ELR (cell line): ENCODE measurements at places on chromosomes 5 and 9.

DNA sequence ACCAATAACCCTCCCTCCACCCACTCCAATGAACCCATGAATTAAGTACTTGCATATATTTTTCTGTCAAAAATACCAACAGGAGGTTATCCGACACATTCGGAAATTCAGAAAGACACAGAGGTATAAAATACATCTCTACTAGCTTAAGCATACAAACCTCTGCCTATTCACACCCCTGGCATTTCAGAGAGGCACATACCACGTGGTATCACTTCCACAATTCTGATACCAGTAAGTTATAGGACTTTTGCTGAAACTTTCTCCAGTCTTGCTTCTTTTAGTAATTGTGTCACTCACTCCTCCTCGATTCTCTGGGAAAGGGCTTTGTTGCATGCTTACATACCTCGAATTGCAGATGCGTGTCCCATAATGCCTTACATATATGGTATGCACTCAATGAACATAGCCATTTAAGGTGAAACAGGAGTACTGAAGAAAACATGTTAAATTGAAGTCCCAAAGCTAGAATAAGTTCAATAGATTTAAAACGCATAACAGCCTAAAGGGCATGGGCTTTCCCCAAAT lies 58.1 kb downstream of the TLE1 start:
- no peak for DNase-seq

GRCh38 chr5:142495531-142495930 lies 170.7 kb upstream of the SPRY4 start:
- DNase-seq: no peak

GRCh38 chr5:139524446-139524845 lies 36.7 kb upstream of the UBE2D2 start:
- no peak for DNase-seq

- peak; percentile 93 for DNase-seq
Measured at GRCh38 chr5:82164176-82164976, 113.8 kb downstream of the RPS23 start.

- no peak for DNase-seq
Measured at GRCh38 chr5:136164226-136164625, 28.7 kb downstream of the SMIM32 start.

DNA sequence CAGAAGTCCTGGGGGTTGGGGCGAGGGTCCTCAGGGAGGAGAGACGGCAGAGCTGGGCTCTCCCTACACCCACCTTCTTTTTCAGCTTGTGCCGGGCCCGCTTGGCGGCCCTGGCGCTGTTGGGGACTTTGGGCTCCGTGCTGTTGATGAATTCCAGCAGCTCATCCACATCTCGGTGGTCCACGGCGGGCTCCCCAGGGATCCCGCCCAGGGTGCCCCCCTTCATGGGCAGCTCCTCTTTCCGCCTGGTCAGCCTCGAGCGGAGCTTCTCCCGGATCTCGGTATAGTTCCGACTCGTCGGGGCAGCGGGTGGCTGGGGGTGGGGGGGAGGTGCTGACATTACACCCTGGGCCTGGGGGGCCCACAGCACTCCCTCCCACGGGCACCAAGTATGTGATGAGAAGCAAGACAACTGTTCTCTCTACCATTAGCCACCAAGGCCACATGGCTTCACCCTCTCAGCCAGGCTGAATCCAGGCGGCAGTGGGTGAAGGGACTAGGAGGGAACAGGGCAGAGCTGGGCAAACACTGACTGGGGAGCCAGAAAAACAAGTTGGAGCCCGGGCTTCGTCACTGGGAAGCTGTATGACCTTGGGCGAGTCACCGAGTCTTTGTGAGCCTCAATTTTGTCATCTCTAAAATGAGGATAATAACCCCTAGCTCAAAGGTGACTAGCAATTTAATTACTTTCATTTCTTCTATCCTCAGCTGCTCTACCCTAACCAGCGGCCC lies 14.6 kb upstream of the DDX41 start:
- no peak for DNase-seq

DNA sequence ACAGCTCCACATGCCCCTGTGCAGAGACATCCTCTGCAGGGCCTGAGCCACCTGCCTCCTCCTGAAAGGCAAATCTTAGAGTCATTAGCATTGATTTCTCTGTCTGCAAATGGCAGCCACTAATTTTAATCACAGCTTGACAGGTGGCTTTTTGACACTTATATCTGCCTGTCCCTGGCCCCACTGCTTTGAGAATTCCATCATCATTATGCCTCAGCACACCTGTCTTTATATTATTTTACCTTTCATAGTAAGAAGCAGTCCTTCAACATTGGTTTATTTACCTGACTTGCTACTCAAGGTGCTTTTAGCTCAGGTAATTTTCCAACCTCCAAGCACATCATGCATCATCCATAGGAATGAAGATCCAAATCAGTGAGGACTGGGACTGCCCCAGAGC lies 451.3 kb downstream of the MTRR start:
- no peak for DNase-seq

- no peak for DNase-seq
Measured at GRCh38 chr9:2341126-2341525, 280.5 kb upstream of the VLDLR start.

- DNase-seq: no peak
Measured at GRCh38 chr5:78109891-78110324, 184.6 kb downstream of the AP3B1 start.

- DNase-seq: peak; percentile 43
Measured at GRCh38 chr9:131546336-131547084, 1.2 kb downstream of the PRRT1B start.

- DNase-seq: peak; percentile 4
Measured at GRCh38 chr5:42749020-42749419, 7.6 kb upstream of the CCDC152 start.

GRCh38 chr9:34403554-34404380 lies 27.1 kb upstream of the MYORG start:
- DNase-seq: peak; percentile 85

- no peak for DNase-seq
Measured at GRCh38 chr9:4838189-4838546, 45.4 kb downstream of the RCL1 start.

DNA sequence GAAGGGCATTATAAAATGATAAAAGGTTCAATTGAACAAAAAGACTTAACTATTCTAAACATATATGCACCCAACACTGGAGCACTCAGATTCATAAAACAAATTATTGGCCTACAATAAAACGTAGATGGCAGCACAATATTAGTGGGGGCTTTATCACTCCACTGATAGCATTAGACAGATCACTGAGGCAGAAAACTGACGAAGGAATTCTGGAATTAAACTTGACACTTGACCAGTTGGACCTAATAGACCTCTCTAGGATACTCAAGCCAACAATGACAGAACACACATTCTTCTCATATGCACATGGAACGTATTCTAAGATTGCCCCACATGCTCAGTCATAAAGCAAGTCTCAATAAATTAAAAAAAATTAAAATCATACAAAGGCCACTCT lies 18.4 kb upstream of the C9orf72 start:
- no peak for DNase-seq

GRCh38 chr5:177967221-177967887 lies 28.7 kb downstream of the PROP1 start:
- DNase-seq: peak; percentile 18

DNA sequence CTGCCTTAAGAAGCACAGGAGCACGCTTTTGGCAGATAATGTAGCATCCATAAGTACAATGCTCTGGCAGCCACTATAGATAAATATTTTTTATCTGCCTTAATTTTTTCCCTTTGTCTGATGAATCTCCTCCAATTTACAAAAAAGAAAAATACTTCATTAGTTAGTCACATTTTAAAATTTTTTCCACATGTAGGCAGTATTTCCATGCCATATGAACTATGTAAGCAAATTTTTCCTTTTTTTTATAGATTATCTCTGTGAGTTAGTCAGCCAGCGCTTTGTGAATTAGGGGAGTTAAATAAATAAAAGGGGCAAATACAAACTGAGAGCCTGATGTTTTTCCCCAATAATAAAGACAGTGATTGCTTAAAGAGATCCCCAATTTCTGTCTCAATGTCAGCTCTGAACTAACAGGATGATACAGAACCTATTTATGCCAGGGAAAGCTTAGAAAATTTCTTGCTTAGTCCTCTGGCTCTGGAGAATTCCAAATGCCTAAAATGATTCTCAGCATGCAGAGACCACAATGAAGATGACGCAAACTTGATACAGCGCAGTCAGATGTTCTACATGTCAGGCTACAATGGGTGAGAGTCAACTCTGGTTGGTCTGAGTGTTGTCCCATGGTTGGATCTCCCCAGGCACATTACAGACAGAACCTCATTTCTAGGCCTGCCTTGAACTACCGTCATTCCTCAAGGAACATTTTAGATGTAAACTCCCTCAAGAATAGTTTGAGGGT lies 390.4 kb upstream of the CDH6 start:
- no peak for DNase-seq

DNA sequence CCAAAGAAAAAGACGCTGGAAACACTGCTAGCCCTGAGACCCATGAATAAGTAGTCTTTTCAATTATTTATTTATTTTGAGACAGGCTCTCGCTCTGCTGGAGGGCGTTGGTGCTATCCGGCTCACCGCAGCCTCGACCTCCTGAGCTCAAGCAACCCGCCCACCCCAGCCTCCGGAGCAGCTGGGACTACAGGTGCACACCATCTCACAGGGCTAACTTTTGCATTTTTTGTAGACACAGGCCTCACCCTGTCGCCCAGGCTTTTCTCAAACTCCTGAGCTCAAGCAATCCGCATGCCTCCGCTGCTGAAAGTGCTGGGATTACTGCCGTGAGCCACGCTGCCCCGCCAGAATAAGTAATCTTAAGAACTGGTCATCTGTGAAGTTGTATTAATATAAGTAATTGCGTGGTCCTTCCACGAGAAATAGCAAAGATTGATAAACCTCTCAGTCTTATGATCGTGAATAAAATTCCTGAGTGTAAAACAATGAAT lies 1.6 kb downstream of the ANXA2R start:
- DNase-seq: no peak

- no peak for DNase-seq
Measured at GRCh38 chr5:104652271-104652861, 1089.8 kb upstream of the NUDT12 start.

- no peak for DNase-seq
Measured at GRCh38 chr9:13810510-13810909, 503.4 kb downstream of the NFIB start.

GRCh38 chr9:115170358-115171073 lies 52.6 kb upstream of the TNC start:
- DNase-seq: peak; percentile 92

DNA sequence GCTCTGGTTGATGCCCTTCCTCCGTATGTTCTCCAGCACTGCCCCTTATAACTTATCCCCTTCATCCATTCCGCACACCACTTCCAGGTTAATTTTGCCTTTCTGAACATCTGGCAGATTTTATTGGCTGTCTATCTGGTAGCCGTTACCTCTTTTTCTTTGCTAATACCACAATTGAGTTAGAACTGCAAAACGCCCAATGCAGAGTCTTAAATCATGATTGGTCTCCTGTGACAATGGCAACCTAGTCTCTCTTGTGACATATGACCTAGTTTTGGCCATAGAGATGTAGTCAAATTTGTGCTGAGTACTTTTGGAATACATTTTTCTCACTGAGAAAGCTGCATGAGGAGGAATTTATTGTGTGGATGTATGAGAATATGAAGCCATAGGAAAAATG lies 365.7 kb upstream of the PRR16 start:
- DNase-seq: no peak

- no peak for DNase-seq
Measured at GRCh38 chr9:83996126-83996525, 15.5 kb downstream of the RMI1 start.
